ENCODE measurements at places on chromosomes 1 and 21.

- DNase-seq, result no peak
These were observed 35.4 kb downstream of the CSMD2 start for GRCh38 chr1:34129630-34130029.

DNA sequence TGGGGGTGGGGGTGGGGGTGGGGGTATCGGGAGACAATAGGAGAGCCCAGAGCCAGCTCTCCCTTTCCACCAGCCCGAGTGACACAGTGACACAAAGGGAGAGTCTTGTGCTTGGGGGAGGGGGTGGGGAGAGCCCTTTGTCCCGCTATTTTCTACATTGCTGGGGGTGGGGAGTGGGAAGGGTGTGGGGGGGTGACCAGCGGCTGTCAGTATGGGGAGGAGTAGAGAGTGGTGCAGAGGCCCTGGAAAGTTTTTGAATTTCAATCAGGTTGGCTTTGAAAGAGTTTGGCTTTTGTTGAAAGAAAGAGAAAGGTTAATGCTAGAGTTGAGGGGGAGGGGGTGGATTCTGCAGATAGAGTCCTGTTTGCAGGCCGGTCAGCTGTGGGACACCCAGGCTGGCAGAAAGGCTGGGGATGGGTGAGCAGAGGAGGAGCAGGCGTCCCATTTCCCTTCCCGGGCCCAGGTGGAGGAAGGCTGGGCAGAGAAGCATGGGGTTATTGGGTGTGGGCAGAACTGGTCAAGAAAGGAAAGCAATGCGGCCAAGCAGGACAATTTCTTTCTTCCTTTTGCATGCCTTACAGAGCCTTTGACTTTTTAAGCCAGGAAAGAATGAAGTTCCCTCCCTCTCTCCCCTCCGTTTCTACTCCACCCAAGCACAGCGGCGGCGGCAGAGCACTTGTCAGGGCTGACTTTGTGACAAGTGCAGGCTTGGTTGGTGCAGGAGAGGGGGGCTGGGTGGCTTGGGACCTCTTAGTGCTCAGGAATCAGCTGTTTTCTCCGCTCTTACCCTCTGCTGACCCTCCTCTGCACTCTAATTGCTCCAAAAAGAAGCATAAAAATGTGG, 96.2 kb downstream of the RNF220 start:
- DNase-seq, result no peak

DNA sequence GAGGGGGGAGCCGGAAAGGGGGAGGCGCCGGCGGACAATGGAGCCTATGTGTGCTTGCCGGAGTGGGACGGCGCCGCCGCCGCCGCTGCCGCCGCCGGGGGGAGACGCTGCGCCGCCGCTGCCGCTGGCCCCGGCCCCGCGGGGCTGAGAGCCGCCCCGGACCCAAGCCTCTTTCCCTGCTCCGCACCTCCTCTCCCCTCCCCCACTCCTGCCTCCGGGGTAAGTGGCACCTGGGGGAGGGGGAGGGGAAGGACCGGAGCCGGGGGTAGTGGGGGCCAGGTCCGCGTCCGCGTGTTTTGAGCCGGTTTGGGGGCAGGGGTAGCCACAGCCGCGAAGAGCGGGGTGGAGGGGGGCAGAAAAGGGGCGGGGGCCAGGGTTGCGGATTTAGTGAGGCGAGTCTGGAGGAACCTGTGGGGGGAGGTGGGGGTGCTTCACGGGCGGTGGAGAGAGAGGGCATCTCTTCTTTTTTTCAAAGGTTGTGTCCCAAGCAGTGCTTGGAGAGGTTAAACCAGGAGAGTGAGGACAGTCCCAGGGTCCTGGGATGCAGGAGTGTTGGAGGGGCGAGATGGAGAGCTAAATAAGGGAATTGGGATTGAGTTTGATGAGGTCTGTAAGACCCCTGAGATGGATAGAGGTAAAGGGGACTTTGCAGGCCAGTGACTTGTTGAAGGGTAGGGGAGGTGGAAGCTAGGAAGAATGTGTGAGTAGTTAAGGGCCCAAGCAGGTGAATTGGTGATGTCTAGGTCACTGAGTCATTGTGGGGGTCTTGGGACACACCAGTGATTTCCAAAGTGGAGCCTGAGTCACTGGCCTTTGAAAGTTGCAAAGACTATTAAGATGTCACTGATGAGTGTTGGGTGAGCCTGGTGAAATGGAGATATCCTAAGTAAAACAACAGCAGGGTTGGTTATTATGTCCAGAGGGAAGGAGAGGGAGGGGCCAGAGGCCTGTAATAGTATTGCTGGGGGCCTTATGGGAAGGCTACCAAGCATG, 59.1 kb downstream of the BCL9 start:
- DNase-seq, result no peak

DNA sequence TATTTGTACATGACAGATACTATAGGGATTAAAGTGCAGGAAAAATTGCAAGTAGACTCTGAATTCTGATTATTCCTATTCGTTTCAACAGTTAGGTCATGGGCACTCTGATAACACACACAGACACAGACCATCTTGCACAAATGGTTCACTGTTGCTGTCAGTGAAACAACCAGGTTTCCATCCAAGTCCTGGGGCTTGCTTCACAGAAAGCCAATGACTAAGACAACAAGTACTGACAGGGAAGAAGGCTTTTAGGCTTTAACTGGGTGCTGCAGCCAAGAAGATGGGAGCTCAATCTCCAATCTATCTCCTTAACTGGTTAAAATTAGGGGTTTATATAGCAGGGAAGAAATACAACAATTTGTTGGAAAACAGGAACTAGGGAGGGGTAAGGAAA, 57.6 kb downstream of the RIMS3 start:
- DNase-seq, result no peak

- no peak for DNase-seq
These were observed 123.6 kb downstream of the XCL2 start for GRCh38 chr1:168420177-168420576.

GRCh38 chr1:84426376-84426775, 28.1 kb downstream of the DNASE2B start:
- DNase-seq, result no peak

DNA sequence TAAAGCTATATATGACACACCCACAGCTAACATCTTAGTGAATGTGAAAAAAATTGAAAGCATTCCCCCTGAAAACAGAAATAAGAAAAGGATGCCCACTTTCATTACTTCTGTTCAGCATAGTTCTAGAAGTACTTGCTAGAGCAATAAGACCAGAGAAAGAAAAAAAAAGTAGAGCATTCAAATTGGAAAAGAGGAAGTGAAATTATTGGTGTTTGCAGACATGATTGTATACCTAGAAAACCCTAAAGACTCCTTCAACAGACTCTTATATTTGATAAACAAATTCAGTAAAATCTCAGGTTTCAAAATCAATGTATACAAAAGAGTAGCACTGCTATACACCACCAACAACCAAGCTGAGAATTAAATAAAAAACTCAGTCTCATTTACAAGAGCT, 1461.0 kb downstream of the AMY1C start:
- DNase-seq, result no peak

- DNase-seq, result no peak
These were observed 75.7 kb downstream of the SKI start for GRCh38 chr1:2303781-2304180.
